Kasumi-1 (cell line): ENCODE measurements at places on chromosomes 1 and 21.

DNA sequence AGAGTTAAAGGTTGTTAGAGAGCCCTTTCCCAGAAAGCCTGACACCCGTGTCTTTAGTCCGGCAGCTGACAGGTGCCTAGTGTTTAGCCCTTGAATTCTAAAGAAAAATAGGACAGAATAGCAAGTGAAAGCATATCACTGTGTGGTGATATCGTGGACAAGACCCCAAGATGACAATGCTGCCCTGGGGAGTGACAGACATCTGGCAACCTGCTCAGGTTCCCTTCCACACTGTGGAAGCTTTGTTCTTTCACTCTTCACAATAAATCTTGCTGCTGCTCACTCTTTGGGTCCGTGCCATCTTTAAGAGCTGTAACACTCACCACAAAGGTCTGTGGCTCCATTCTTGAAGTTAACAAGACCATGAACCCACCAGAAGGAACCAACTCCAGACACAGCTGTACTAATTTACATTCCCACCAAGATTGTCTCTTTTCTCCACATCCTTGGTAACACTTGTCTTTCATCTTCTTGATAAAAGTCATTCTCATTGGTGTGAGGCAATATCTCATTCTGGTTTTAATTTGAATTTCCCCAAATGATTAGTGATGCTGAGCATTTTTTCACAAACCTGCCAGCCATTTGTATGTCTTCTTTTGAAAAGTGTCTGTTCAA lies 107.6 kb upstream of the SGIP1 start:
- DNase-seq, result no peak

- DNase-seq, result no peak
These were observed 24.4 kb downstream of the MCOLN2 start for GRCh38 chr1:84972377-84972987.

- DNase-seq, result no peak
These were observed 391 bp upstream of the KIAA1614 start for GRCh38 chr1:180912211-180912800.

DNA sequence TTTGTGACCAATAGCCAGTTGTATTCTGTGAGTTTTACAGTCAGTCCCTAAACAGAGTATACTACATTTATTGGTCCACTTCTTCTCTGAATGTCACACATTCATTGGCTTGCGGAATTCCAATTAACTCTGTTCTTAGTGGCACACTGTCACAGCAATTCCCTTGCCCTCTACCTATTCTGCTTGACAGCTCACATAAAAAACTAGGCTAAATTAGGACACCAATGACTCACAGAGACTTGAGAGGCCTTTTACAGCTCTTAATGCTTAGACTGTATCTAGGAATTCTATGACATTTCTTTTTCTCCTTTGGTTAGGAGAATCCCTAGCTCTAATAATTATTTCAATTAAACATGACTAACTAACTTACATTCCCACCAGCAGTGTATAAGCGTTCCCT lies 104.1 kb downstream of the NEGR1 start:
- DNase-seq, result no peak

DNA sequence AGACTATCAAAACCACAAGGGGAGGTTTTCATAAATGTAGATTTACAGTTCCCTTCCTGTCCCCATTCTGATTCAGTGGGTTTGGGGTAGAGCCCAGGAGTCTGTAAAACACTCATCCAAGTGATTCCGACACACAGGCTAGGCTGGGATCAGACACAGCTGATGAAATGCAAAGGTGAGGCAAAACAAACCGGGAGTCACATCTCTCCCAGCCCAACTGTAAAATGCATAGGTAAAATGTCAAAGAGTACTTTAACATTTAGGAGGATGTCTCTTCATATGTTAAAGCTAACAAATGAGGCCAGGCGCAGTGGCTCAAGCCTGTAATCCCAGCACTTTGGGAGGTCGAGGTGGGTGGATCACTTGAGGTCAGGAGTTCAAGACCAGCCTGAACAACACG lies 45.0 kb downstream of the ZNF281 start:
- DNase-seq, result no peak

- DNase-seq, result no peak
These were observed 109.8 kb downstream of the TOMM20 start for GRCh38 chr1:235018720-235019444.

- no peak for DNase-seq
These were observed 55.2 kb downstream of the IRF2BP2 start for GRCh38 chr1:234554698-234555311.

- DNase-seq, result no peak
These were observed 68.5 kb downstream of the FOXJ3 start for GRCh38 chr1:42266253-42267135.
